NCI-H187 (cell line): ENCODE measurements at places on chromosomes 2 and 18.

GRCh38 chr2:225002039-225002655 lies 40.1 kb downstream of the DOCK10 start:
- DNase-seq, result no peak

DNA sequence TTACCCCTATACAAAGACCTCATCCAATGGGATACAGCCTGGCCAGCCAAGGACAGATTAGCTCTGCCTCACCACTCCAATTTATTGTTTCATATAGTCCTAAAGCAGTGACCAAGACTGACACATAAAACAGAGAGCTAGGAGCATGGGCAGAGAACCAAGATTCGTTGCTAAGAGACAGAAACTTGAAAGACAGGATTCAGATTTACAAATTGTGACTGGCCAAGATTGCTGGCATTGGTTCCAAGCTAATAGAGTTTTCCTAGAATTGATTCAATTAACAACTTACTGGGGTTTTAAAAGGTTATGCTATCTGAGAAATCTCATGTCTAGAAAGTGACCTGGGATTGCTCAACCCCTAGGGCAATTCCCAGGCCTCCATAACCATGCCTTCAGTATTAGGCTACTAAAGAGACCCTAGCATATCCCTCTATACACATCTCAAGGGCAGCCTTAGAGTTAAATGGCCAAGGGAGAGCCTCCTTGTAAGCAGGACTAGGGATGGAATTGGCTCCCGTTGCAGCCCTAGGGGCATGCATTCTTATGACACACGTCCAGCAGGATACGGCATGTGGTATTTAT lies 75.6 kb downstream of the ICOS start:
- no peak for DNase-seq

DNA sequence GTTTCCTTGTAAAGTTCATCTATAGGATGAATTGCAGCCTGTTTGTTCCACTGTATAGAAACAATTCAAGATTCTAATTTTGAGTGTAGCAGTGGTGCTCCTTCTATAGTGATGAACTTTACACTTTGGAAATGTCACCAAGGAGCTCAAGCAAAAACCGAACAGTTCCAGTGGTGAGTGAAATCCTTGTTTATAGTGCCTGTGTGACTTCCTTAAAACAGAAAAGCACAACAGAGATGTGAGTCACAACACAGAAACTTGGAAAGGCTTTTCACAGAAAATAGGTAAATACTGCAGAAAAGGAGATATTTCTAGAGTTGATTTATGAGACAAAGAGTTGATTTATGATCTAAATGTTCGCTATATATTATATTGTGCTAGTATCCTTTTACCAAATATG lies 482.0 kb downstream of the PTPRM start:
- no peak for DNase-seq

DNA sequence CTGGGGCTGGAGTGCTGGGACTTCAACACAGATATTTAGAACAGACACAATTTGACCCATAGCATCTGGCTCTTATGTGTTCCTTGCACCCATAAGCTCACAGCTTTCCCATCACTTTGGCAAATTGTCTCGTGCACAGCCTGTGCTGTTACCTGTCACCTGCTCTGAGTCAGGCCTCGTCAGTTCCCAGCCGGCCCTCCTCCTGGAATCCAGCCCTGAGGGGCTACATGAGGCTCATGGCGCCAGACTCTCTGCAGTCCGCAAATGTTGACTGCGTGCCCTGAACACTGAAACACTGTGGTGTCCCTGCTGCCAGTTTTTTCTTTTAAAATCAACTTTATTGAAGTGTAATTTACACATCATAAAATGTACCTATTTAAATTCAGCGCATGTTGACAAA lies 65.4 kb upstream of the BZW1 start:
- no peak for DNase-seq

GRCh38 chr2:64785245-64785644 lies 131.5 kb upstream of the SERTAD2 start:
- no peak for DNase-seq

GRCh38 chr18:2212598-2213205 lies 358.6 kb downstream of the METTL4 start:
- no peak for DNase-seq

DNA sequence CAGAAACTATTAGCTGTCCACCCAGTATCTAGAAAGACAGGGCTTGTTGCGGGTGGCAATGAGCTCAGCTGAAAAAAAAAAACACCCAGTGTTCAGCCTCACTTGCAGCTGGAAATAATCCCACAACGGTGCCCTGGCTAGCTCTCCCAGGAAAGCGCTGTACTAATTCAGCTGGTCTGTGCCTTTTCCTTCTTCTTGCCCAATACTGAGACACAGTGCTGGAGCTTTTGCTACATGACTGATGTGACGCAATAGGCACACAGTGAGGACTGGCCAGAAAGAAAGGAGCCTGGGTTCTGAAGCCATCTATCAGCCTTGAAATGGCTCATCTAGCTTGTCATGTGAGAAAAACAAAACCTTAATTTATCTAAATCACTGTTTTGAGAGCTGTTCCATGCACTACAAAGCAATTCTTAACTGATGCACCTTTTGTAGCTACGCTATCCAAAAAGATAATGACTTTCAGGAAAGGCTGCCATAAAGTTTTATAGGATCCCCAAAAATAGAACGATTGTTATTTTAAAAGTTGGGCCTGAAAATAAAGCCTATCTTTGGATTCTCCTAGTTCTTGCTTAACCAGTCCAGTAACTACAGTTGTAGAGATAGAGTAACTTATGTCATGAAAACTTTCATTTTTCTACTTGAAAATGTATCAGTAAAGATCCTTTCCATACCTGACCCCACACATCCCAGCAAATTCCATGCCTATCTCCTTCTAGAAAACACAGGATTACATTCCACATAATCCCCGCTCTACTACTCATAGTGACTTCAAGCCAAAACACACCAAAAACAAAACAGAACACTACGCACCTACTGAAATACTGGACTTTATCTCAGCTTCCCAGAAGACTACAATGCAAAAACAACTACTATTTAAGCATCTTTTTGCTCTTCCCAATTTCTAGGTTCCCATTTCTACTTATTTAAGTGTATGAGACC lies 15.9 kb downstream of the KIDINS220 start:
- no peak for DNase-seq

DNA sequence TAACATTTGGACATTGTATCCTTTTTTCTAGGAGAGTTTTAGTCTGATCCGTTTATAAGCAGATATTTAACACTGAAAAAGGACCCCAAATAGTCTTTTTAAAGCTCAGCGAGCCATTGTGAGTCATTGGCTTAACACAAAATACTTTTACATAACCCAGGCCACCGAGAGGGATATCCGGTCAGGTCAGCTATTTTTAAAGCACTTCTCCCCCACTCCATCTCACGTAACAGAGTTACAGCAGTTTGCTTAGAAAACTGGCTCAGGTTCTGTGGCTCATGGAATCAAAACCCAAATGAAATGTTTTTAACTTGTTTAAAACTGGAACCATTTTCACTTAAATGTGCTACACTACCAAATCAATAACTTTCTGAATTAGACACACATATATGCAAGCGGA lies 23.9 kb downstream of the COL4A3 start:
- DNase-seq, result no peak

- DNase-seq, result peak; percentile 96
These were observed 89.6 kb downstream of the FAM161A start for GRCh38 chr2:61764035-61764800.

DNA sequence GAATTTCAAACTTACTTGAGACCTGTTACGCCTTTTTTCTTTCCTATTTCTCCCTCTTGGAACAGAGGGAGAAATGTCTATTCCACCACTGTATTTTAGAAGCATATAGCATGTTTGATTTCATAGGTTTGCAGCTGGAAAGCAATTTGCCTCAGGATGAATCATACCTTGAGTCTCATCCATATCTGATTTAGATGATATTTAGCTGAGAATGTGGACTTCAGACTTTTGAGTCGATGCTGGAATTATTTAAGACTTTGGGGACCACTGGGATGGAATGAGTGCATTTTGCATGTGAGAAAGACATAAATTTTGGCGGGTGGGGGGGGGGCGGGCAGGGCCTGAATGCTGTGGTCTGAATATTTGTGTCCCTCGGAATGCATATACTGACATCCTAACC lies 282.7 kb upstream of the STON1 start:
- DNase-seq, result no peak

- DNase-seq, result no peak
These were observed 67.1 kb downstream of the BAZ2B start for GRCh38 chr2:159549234-159549633.

DNA sequence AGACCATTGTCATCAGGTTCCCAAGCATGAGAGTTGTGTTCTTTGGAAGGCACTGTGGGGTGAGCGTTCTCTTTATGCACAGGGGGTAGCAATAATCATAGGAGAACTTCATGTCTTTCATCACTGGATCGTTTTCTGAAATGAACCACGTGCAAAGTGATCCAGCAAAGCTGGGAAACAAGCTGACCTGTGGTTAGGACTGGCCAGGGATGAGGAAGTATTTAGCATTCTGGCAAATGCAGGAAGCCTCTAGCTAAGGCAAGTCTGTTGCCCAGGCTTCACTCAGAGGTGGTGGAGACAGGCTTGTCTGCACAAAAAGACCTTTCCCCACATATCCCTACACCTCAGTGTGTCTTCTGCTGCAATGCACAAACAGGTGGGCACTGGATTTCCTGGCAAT lies 58.6 kb downstream of the MMADHC start:
- DNase-seq, result no peak
